ENCODE measurements at places on chromosomes 16 and 17. TPM values are rescaled to one million over a fixed set of nuclear protein-coding genes. Genes with fewer than 3 reads are reported as not detected.

Gene ASIC2
- not detected for polyA plus RNA-seq

Gene FOXN1
- not detected for polyA plus RNA-seq

Gene MILR1
- polyA plus RNA-seq = 7.1 TPM

Gene ITGA3
- 0.03 TPM for polyA plus RNA-seq

DNA sequence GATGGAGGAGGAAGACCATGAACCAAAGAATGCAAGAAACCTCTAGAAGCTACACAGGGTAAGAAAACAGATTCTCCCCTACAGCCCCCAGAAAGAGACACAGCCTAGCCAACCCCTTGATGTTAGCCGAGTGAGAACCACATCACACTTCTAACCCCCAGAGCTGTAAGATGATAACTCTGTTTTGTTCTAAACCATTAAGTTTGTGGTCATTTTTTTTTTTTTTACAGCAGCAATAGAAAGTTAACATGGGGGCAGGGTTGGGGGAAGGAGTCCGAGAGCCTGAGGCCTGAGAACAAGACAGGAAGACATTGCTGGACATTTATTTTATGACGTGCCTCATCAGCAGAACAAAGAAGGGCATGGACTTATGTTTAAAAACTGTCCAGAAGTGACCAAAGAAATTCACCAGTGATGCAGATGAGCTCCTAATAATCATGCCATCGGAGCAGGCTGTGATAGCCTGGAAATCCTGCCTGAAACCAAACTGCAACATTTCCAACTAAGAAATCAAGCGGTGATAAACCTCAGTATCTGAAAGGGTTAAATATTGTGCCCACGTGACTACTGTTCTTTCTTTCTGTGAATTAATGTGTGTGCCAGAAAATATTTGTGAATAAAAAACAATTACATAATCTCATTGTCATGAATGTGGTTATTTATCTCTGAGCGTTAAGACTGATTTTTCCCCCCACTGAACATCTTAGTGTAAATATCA lies 1.1 kb downstream of the ABCA9 start:
- H3K36me3 ChIP-seq = no peaks in the 10 kb centered on the region
- no peak for DNase-seq
- H3K4me3 ChIP-seq = no peak overlapping the region
- no peaks in the 10 kb centered on the region for H3K27me3 ChIP-seq

DNA sequence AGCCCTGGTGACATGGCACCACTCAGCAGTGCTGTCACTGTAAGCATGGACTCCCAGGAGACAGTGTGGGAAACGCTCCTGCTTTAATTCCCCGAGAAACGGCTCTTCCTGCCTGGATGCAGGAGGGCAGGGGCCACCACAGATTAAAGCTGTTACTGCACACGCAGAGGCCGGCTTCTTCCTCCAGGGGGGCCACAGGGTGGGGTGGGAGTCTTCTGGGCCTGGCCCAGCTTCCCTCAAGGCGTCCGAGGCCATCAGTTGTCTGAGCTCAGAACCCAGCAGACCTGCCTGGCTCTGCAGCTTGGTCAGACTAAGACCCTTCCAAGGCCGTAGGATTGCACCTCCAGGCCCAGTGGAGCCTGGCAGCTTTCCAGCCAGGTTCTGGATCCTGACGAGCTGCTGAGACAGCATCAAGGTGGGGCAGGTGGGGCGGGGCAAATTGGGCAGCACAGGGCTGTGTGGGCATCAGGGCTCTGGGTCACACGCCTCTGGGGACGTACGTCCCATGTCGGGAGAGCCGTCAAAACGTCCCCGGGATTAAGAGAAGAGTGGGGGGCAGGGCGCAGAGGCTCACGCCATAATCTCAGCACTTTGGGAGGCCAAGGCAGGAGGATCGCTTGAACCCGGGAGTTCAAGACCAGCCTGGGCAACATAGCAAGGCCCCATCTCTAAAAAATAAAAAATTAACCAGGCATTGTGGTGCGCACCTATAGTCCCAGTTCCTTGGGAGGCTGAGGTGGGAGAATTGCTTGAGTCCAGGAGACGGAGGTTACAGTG lies 5.0 kb upstream of the CAPN15 start:
- no peak for DNase-seq
- H3K27ac ChIP-seq = no peak overlapping the region
- H3K36me3 ChIP-seq = peaks cover 11% of the 10 kb centered on the region
- H3K4me3 ChIP-seq = no peak overlapping the region

DNA sequence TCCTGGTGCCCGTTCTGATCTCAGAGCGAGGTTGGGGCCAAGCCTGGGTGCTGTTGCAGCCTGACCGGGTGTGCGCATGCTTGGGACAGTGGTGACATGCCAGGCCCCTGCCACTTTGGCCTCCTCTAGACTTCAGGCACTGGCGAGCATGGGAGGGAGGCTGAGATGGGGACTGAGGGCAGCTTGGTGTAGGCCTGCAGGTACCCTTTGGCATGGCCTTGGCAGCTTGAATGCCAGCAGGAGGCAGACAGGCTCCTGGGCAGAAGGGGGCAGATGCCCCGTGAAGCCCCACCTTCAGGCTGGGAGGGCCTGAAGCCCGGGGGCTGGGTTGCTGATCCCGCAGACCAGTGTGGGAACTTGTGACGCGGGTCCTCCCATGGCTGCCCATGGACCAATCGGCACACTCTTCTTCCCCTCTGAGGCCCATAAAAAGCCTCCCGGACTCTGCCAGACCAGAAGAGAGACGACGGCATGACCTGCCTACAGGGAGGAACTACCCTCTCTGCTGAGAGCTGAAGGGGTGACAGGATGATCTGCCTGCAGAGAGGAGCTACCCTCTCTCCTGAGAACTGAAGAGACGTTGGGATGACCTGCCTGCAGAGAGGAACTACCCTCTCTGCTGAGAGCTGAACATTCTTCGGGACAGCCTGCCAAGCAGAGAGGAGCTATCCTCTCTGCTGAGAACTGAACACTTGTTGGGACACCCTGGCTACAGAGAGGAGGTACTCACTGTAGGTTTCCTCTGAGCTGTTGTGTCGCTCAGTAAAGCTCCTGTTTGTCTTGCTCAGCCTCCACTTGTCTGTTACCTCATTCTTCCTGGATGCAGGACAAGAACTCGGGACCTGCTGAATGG lies 17.5 kb downstream of the RHOT1 start:
- H3K27me3 ChIP-seq = no peaks in the 10 kb centered on the region
- no peak overlapping the region for H3K27ac ChIP-seq
- H3K36me3 ChIP-seq = peaks cover 49% of the 10 kb centered on the region
- DNase-seq = no peak
- H3K4me3 ChIP-seq = no peak overlapping the region
- no peaks in the 10 kb centered on the region for H3K4me1 ChIP-seq

- H3K36me3 ChIP-seq = no peaks in the 10 kb centered on the region
- peaks cover 29% of the 10 kb centered on the region for H3K27me3 ChIP-seq
- no peak overlapping the region for H3K4me3 ChIP-seq
- peaks cover 11% of the 10 kb centered on the region for H3K4me1 ChIP-seq
- no peak for DNase-seq
These were observed 43.3 kb downstream of the TIMM22 start for GRCh38 chr17:1040216-1040600.

GRCh38 chr16:52408191-52408845 lies 138.6 kb downstream of the TOX3 start:
- H3K4me1 ChIP-seq = no peaks in the 10 kb centered on the region
- no peak for DNase-seq
- no peaks in the 10 kb centered on the region for H3K36me3 ChIP-seq
- H3K27me3 ChIP-seq = no peaks in the 10 kb centered on the region
- no peak overlapping the region for H3K27ac ChIP-seq
- no peak overlapping the region for H3K4me3 ChIP-seq

- peak overlapping the region; percentile 100 for H3K27ac ChIP-seq
- H3K36me3 ChIP-seq = no peaks in the 10 kb centered on the region
- DNase-seq = no peak
- no peaks in the 10 kb centered on the region for H3K27me3 ChIP-seq
- no peak overlapping the region for H3K4me3 ChIP-seq
These were observed 50.5 kb upstream of the ZNF469 start for GRCh38 chr16:88331989-88332920.

DNA sequence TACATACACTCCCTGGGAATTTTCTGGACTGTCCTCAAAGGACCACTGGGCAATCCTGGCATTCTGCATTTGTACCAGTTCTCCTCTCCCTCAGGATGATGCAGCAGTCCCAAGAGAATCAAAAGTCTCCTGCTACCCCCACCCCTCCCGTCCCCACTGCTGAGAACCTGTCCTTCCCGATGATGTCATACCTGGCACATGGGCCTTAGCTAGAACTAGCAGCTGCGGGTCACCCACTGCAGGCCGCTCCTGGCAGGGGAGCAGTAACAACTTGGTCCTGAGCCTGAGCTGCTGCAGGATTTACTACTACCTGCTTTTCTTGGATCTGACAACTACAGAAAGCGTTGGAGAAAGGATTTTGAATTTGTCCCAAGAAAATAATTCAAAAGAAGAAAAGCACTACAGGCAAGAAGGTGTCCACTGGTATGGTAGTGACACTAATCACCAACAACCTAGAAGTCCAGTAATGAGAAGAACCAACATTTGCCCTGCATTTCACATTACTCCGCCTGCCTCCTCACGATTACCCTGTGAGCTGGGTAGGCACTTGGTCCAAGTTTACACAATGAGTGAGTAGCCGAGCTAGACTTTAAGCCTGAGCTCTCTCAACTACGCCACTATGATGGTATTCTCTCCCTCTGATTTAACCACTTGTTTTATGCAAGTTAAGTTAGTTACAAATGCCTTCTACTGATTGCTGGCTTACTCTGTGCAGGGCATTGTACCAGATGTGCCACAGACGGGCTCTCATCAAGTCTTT lies 55.3 kb upstream of the ETV4 start:
- no peak overlapping the region for H3K27ac ChIP-seq
- H3K27me3 ChIP-seq = peaks cover 31% of the 10 kb centered on the region
- no peak for DNase-seq

DNA sequence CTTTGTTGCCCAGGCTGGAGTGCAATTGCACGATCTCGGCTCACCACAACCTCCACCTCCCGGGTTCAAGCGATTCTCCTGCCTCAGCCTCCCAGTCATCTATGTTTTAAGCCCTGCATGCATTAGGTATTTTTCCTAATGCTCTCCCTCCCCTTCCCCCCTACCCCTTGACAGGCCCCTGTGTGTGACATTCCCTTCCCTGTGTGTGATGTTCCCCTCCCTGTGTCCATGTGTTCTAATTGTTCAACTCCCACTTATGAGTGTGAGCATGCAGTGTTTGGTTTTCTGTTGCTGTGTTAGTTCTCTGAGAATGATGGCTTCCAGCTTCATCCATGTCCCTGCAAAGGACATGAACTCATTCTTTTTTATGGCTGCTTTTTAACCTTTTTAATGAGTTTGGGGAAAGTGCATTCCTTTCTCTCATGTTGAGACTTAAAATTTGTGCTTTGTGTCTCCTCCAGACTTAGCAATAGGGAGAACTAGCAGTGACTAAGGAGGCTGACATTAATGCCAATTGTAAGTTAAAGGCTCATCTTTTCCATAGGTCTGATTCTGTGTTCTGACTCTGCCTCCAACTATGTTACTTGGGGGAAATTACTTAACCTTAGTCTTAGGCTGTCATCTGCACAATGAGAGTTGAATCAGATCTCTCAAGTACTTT lies 17.7 kb upstream of the PHAF1 start:
- DNase-seq = no peak
- H3K27ac ChIP-seq = no peak overlapping the region
- peaks cover 19% of the 10 kb centered on the region for H3K36me3 ChIP-seq
- H3K4me3 ChIP-seq = no peak overlapping the region
- H3K4me1 ChIP-seq = peaks cover 3% of the 10 kb centered on the region

DNA sequence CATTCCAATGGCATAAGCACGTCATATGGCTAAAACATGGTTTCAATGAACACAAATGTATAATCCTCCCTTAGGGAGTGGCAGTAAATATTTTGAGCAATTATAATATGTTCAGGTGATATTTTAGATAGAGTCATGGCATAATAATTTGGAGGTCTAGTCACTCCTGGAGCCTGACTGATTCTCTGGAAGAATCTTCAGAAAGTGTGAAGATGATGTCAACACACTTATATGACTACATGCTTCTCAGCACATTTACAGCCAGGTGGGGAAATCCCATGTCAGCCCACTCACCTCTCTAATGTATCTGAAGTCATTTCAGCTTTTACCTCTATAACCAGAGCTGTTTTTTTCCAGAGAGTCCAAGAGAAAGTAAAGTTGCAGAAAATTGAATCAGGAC lies 474.8 kb downstream of the SHISA9 start:
- H3K27me3 ChIP-seq = no peaks in the 10 kb centered on the region
- no peaks in the 10 kb centered on the region for H3K4me1 ChIP-seq
- H3K36me3 ChIP-seq = no peaks in the 10 kb centered on the region
- DNase-seq = no peak

DNA sequence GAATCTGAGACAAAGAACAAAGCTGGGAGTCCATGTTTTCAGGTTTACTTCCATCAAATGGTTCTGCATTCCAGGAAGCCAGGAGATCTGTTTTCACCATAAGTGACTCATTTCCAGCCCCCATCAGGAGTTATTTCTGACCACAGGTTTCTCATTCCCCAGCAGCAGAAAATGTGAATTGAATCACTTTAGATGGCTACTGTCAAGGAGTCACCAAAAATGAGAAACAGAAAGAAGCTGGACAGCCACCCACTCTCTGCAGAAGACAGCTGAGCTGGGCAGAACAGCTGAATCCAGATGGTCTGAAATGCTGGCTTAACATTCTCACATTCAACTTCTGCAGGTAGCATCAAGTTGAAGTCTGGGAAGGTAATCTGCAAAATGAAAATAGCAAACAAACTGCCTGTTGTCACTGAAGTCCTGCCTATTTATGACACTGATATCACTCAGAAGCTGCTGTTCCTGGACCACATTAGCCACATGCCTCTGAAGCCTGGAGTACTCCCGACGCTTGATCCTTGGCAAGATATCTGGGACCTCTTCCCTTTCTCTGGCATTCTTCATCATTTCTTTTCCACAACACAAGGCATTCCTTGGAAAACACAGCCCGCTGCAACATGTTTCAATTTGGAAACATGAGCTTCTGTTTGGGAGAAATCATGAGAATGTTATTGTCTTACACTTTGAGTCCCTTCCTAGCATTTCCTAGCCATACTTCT lies 15.3 kb downstream of the CCL11 start:
- H3K4me1 ChIP-seq = no peaks in the 10 kb centered on the region
- no peaks in the 10 kb centered on the region for H3K36me3 ChIP-seq
- no peak for DNase-seq
- no peak overlapping the region for H3K4me3 ChIP-seq

GRCh38 chr17:82560252-82560642 lies 40.7 kb downstream of the FOXK2 start:
- peaks cover 5% of the 10 kb centered on the region for H3K4me1 ChIP-seq
- H3K27ac ChIP-seq = no peak overlapping the region
- H3K4me3 ChIP-seq = no peak overlapping the region
- no peaks in the 10 kb centered on the region for H3K27me3 ChIP-seq
- H3K36me3 ChIP-seq = peaks cover 31% of the 10 kb centered on the region
- DNase-seq = no peak

GRCh38 chr16:55252577-55252976 lies 71.4 kb upstream of the IRX6 start:
- H3K4me3 ChIP-seq = no peak overlapping the region
- no peak for DNase-seq
- H3K27me3 ChIP-seq = peaks cover 4% of the 10 kb centered on the region
- no peaks in the 10 kb centered on the region for H3K36me3 ChIP-seq
